ENCODE measurements at places on chromosomes 4 and X. TPM values are rescaled to one million over a fixed set of nuclear protein-coding genes. Genes with fewer than 3 reads are reported as not detected.

GRCh38 chrX:129360175-129360574 is 163.1 kb downstream of the SMARCA1 start:
- no peak for DNase-seq

DNA sequence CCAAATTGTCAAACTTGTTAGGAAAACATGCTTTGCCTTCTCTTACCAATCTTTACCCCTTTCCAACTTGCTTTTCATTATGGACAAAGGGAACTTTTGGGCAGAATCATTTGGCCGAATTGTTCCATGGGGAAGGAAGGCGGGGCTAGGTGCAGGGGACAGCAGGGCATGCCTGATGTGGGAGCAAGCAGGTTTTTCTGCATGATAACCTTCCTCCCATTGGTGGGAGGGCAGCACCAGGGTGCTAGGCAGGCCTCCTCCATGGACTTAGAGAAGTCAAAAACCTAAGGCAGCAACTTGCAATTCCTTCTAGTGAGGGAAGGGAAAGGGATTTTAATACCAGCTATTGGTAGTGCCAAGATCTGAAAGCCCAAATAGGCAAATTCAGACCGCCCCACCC is 260.5 kb downstream of the MAPK10 start:
- DNase-seq, result no peak

GRCh38 chr4:82033862-82034261 is 339.9 kb downstream of the HNRNPD start:
- DNase-seq, result no peak

- no peak for DNase-seq
Measured at GRCh38 chr4:87310691-87311335, 11.9 kb downstream of the HSD17B13 start.

GRCh38 chr4:70984589-70984988 is 8.9 kb upstream of the DCK start:
- no peak for DNase-seq

DNA sequence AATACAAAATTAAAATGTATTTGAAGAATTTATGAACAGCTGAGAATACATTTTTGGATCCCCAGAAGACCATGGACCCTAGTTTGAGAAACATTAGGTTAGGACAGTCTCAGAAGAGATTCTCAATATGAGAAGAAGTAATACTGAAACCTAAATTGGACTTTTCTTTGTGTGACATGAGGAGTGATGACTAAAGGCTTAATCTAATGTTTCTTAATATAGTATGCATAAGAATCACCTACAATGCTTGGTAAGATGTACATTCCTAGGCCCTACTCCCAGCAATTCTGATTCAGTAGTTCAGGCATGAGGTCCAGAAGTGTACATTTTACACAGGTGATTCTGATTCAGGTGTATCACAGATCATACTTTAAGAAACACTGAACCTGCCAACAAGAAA is 31.6 kb upstream of the HUWE1 start:
- DNase-seq, result no peak

DNA sequence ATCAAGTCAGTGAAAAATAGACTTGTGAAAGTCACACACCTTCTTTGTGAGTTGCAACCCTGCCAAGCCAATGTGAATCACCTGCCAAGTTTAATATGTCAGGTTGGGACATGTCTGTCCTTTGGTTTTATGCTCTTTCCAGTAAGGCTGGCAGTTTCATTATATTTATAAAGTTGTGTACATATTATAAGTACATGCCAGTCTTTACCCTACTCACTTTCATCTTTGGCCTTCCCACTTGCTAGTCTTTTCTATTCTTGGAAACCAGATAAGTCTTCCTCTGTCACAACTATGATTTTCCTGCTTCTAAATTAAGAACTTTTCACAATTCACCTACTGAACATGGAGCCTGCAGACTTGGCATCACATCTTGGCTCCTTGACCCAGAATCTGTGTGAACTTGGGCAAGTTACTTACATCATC is 680.7 kb upstream of the BOD1L1 start:
- DNase-seq, result no peak

DNA sequence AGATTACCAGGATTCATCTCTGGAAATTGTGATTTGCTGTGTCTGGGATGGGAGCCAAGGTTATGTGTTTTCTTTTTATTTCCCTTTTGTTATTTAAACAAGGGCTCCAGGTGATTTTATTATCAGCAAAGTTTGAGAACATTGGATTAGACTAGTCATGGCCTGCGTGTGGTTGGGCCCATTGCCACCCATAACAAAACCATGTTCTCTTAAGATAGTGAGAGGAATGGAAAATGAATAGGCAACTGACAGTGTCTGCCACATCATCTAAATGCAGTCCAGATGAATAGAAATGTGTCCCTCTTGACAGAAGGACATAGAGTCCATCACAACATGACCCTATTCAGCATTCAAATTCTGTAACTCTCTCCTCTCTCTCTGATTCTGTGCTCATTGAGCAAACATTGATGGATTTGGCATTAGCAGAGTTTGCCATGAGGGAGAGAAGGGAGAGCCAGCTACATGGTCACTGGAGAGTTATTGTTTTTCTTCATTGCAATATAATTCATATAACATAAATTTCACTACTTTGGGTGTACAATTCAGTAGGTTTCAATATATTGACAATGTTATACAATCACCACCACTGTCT is 11.7 kb downstream of the XK start:
- no peak for DNase-seq

GRCh38 chr4:25863347-25863784 is 578 bp upstream of the SEL1L3 start:
- DNase-seq, result no peak

DNA sequence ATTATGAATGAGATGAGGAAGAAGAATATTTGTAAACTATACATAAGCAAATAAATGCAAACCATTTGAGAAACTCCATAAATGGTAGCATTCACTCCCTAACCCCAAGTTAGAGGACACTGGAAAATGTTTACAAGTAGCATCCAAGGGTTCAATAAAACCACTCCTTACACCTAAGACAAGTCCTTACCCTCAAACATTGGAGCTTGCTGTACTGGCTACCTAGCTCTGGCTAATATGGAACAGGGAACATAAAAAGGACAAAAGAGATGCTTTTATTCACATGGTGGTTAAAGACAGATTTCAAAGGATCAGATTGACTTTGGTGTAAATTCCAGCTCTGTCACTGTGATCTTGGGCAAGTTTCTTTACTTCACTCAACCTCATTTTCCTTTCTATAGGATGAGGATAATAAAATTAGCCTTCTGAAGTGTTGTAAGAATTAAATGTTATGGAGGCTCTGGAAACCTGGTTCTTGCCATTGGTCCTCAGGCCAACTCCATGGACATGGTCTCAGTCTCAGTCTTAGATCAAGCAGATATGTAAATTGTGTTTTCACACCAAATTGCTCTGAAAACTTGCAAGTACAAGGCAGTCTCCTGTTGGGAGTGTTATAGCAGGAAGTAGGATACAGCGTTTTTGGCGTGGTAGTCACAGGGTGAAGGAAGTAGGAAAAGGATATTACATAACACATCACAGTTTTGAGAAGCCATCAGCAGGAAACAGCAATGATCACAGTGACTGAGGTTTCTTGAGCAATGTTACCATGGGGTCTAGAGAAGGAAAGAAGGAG is 3.3 kb downstream of the CXCL1 start:
- DNase-seq, result no peak

GRCh38 chrX:117641913-117642656 is 474.5 kb downstream of the KLHL13 start:
- DNase-seq, result no peak

GRCh38 chrX:110175146-110175545 is 142.7 kb downstream of the AMMECR1 start:
- DNase-seq, result no peak

DNA sequence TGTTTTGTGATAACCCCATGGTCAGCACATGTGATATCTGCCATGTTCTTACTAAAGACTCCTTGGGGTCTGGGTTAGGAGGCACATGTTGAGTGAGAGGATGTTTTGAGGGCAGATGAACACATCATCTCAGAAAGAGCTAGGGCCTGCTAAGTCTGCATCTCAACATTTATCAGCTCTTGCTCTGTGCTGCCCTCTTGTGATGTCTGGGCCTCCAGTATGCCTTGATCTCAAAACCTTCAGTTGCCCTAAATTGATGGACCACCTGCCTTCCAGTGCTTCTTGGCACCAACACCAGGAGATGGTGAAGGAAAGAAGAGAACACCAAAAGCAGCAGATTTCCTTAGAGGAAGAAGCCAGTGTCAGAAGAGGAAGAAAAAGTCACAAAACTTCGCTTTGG is 22.5 kb downstream of the MID1 start:
- DNase-seq, result no peak

PSAPL1 gene
- total RNA-seq, result not detected

SLC35A2 gene
- 24.5 TPM for total RNA-seq

AMOT gene
- total RNA-seq, result 3.8 TPM

MAD2L1 gene
- total RNA-seq, result 1.5 TPM

BMPR1B gene
- 0.45 TPM for total RNA-seq

UXT gene
- 81.7 TPM for total RNA-seq

CT45A8 gene
- total RNA-seq, result not detected
